ENCODE measurements at places on chromosomes 16 and 17.
A peak's percentile ranks its signal among the peaks of the same experiment; 100 is the strongest.

DNA sequence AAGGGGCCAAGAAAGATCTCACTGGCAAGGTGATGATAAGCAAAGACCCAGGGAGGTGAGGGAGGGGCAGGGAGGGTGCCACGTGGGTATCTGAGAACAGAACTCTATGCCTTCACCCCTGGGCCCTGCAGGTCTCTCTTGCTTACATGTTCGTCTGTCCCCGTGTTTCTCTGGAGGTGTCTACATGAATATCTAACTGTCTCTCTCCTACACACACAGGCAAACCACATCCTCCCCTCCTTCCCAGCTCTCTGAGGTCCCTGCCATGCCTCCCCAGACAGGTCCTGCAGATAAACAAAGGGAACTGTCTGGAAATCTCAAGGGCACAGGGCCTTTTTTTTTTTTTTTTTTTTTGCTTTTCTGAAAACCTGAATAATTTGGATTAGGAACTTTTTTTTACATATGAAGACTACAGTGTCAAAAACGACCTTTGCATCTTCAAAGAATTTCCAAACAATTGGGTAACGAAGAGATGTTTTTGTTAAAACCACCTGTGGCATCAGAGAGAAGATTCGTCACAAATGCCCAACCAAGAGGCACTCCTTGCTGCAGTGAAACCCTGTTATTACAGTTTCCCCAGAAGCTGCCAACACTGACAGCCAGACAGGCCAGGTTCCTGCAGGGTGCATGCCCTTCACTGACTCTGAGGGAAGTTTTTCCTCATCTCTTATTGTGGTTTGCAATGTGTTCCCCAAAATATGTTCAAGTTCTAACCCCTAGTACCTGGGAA is 17.8 kb downstream of the PLLP start:
- DNase-seq: no peak

GRCh38 chr17:76599694-76600460 is 14.2 kb upstream of the ST6GALNAC2 start:
- DNase-seq: no peak

DNA sequence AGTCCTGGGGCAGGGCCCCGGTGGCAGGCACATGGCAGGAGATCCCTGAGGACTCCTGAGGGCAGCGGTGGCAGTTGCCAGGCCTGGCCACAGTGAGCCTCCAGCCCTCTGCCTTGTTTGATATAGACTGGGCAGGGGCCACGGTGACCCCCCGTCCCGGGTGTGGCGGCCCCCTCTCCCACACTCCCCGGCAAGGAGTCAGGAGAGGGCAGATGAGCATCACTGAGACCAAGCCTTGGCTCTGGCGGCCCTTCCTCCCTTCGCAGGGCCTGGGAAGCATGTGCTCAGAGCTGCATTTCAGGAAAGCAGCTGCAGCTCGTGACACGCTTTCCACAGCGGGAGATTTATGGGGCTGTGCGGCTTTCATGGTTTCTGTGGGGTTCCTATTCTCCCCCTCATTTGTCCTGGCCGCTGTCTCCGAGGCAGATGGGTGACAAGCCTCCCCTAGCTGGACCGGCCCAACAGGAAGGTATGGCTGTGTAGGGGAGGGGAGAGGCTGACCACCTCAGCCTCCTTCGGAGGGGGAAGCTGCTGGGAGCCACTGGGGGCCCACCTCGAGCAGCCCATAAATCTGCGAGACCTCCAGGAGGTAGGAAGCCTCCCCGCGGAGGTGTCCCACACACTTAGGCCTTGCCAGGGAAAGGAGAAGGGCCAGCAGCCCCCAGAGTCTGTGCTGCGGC is 211.4 kb downstream of the NTN1 start:
- DNase-seq: no peak

DNA sequence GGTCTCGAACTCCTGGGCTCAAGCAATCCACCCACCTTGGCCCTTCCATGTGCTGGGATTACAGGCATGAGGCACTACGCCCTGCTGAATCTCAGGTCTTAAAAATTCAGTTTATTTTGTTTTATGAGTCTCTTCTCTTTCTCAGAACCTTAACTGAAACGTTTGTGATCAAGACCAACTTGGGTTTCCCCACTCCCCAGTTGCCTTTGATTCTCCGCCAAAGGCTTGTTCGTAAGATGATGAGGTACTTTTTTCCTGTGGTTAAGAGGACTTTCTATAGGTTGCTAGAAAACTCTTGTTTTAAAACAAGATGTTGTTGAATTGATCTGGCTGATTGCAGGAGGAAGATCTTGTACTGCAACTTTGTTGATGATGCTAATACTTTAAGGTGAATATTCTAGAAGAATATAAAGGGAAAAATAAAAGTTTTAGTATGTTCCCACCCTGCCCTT is 11.7 kb downstream of the ABCC1 start:
- DNase-seq: peak; percentile 76

DNA sequence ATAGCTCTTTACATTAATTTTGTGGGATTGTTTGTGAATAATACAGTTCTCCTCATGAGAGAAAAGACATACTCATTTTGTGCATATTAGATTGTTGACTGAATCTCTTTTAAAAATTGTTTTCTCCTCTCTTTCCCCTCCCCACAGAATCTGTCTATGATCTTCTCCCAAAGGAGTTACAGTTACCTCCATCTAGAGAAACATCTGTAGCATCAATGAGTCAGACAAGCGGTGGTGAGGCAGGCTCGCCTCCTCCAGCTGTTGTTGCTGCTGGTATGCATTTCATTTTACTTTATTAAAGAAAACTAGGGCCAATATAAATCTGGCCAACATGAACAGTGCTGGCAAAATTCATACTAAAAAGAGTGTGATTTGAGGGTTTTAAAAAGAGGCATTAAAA is 60.5 kb downstream of the NFAT5 start:
- no peak for DNase-seq

DNA sequence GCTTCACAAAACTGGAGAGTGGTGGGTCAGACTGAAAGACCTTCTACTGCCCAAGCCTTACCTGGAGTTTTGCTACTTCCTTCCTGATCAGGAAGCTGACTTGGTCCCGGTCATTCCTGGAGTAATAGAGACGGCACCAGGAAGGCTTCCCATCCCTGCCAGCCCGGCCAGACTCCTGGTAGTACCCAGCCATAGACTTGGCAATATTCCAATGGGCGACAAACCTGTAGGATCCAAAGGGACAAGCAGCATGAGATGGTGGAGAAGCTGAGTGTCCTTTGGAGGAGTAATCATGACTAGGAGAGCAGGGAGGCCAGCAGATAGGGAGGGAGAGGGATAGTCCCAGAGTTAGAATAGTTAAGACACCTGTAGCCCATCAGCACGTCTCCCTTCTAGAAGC is 8.7 kb downstream of the RECQL5 start:
- no peak for DNase-seq

DNA sequence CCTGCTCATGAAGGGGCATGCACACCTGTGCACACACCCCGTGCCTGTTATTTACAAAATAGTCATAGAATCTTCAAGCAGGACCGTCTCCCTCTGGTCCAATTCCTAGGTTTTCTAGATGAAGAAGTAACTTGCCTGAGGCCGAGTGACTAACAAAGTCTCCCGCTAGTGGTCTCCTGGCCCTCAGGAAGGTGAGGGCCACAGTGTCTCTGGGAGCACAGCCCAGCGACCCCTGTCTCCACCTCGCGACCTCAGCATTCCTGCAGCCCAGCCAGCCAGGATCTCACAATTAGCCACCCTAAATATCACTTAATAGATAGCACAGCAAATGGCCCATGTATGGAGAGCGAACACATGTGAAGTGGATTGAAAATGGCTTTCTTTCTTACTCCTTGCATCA is 30.5 kb upstream of the CACNG1 start:
- DNase-seq: no peak

DNA sequence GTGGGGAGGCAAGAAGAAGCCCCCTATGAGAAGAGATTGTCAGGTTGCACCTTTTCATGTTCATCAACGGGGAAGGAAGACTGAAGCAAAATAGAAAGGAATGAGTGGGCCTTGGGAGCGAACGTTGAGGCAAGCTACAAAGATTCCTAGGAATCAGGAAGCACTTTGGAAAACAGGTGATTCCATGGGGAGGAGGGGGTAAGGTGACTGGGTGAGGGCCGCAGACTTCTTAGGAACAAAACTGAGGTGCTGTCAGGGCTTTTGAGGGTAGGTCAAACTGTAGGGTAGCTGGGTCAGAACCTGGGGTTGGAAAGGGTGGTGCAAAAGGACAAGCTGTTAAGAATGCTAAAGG is 528 bp downstream of the ITFG1 start:
- no peak for DNase-seq

DNA sequence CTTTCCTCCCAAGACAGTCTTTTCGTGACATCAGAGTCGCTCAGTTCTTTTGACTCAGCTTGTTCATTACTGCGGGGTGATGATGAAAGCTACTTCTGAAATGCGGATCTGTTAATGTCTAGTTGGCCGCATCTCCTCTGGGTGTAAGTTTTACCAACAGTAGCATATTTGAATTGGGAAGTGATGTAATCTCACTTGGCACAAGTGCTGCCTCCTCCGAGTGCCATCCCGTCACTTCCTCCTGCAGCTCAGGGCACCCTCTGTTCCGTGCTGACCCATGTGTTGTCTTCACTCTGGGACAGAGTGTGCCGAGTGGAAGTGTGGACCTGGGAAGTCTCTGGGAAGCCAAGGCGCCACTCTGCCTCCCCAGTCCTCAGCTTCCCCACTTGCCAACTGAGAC is 8.9 kb downstream of the ADAD2 start:
- no peak for DNase-seq

DNA sequence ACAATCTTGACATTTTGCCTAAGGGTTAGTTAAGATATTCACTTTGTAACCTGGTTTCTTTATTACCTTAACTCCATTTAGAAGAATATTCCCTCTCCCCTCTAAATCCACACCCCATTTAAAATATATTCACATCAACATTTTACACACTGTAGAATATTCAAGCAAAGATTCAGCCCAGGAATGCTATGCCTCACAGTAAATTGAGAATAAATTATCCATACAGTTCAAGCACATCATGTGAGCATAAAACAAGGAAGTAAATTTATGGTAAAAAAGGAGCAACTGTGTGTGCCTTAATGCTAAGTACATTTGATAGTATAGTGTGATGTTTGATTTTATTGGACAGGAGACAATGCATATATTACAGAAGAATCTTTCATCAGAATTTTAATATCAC is 806.6 kb upstream of the KIF2B start:
- DNase-seq: no peak

DNA sequence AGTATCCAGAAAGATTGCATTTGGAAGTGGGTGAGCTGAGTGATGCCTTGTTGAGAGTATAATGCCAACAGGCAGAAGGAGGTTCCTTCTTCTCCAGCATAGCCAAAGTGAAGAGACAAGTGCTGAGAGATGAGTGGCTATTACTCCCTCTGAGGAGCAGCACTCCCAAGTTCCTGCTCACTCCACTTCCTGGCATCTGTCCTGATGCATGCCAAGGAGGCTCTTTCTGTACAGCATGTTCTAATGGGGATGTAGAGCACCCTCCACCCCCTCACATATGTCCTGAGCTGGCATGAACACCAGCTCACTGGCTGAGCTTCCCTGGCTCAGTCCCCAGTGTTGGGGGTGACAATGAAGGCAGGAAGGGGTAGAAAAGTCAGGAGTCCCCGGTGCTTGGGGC is 44.2 kb upstream of the DNAH9 start:
- no peak for DNase-seq

DNA sequence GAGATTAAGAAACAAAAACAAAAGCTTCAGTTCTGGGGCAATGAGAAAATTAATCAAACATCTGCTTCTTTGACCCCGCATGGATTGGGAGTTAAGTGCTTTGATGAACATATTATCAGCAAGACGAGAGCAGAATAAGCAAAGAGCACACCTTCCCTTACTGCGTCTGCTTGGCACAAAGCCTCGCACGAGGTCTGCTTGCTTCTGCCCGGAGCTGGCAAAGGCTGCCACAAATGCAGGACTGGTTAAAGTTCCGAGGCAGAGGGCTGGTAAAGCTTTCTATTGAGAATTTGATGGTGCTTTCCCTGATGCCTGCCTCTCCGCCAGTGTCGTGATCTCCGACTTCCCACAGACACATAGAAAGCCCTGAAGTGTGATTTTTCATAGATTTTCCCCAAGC is 17.0 kb downstream of the VAT1L start:
- no peak for DNase-seq

DNA sequence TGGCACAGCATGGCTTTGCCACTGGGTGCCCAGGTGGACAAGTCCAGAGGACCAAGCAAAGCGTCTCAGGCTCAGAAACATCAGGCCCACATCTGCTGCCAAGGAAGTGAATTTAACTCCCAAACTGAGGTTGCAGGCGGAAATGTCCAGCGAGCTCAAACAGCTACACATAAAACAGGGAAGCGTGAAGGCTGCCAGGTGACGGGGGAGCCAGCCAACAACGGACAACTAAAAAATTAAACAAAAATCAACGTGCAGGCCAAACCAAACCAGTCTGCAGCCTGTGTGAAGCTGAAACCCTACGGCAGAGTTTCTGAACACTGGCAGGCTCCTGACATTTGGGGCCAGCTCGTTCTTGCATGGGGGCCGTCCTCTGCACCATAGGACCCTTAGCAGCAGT is 2.5 kb downstream of the TK1 start:
- no peak for DNase-seq

DNA sequence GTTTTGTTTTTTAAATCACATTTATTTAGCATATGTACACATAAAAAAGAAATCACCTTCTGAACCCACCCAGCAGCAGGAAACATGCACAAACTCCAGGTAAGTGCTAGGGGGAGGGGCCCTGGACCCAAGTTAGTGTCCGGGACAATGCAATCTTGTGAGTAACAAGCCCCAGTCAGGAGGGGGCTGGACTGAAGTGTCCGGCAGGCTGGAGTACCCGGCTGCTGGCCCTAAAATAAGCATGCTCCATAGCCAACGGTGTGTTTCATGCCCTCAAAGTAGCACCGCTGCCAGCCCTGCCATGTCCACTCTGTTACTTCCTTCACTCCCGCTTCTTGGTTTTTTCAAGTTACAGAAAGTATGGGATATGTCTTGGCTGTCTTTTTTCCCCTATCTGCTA is 102.1 kb downstream of the SPAG9 start:
- no peak for DNase-seq

DNA sequence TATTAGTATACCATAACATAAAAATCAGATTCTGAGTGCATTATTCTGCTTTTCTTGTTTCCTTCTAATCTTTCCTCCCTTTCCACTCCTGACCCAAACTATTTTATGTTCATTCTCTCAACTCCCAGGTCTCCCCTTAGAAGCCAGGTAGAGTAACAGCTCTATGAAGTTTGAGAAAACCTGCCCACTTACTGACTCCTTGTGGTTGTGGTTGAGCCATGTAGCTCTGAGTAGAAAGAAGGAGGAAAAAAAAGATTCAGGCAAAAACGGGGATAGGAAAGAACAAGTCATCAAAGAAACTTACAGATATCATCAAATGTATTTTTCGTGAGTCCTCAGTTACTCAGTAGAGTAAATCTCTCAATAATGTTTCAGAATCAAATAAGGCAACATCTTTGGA is 216.7 kb downstream of the PMP22 start:
- DNase-seq: no peak

Measured in activated CD4-positive, alpha-beta T cell treated with anti-CD3 and anti-CD28 coated beads, Interleukin-2, amount 50 U/mL, for 24 hours (primary cell).